ENCODE measurements at places on chromosomes 16 and 17. TPM values are rescaled to one million over a fixed set of nuclear protein-coding genes. Genes with fewer than 3 reads are reported as not detected.

GRCh38 chr16:66120656-66121055 lies 245.8 kb upstream of the CDH5 start:
- no peak for DNase-seq

DNA sequence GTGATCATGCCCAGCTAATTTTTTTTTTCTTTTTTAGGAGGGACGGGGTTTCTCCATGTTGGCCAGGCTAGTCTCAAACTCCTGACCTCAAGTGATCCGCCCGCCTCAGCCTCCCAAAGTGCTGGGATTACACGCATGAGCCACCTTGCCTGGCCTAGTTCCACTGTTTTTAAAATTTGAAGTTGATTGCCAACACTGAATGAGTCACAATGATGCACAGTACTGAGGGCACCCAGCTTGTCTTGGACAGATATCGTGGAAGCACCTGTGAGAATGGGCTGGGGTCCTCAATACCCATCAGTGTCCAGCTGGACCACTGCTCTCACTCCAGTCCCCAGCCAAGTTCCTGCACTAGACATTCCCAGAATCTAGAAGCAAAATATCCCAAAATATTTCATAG lies 2.5 kb downstream of the KNOP1 start:
- no peak for DNase-seq

DNA sequence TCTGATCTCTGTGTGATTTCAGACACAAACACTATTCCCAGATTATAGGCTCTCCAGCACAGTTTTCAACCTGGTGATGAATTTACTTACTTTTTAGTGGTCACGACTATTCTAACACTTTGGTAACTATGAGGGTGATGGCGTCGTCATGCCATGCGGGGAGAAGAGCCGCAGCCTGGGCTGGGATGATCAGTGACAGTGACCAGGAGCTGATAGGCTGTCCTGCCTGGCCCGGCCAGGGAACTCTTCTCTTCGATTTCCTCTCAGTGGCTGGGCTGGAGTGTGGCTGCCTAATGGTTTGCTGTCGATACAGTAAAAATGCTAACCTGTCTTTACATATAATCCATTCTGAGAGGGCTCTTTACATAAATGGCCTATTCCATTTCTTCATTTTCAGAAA lies 113.1 kb downstream of the IRX3 start:
- DNase-seq: no peak

The KIF1C gene
- 41.6 TPM for polyA plus RNA-seq

The NPIPA5 gene
- polyA plus RNA-seq: 57.9 TPM

DNA sequence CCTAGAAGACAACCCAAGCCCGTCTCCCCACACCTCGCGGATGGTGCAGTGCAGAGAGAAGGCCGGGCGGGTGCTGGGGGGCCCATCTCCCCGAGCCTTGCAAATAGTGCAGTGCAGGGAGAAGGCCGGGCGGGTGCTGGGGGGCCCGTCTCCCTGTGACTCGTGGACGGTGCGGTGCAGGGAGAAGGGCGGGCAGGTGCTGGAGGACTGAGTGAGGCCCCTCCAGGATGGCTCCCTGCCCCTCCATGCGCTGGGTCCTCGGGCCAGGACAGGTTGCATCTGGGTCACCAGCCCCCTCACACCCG lies 40.0 kb upstream of the ACSF3 start:
- no peak for DNase-seq
